Muscle of leg (tissue), 16 donors: ENCODE measurements at places on chromosomes 2 and 18. TPM values are rescaled to one million over a fixed set of nuclear protein-coding genes. Genes with fewer than 3 reads are reported as not detected.
A peak's percentile ranks its signal among the peaks of the same experiment; 100 is the strongest.

The DUSP2 gene
- total RNA-seq: 5.7 TPM

The KRTCAP3 gene
- total RNA-seq: 0.53 TPM

The MC4R gene
- total RNA-seq: 0.62 TPM

The RAB12 gene
- total RNA-seq: 41.9 TPM

The CNGA3 gene
- total RNA-seq: 0.40 TPM

The C2orf80 gene
- total RNA-seq: not detected

The GKN1 gene
- 0.09 TPM for total RNA-seq

DNA sequence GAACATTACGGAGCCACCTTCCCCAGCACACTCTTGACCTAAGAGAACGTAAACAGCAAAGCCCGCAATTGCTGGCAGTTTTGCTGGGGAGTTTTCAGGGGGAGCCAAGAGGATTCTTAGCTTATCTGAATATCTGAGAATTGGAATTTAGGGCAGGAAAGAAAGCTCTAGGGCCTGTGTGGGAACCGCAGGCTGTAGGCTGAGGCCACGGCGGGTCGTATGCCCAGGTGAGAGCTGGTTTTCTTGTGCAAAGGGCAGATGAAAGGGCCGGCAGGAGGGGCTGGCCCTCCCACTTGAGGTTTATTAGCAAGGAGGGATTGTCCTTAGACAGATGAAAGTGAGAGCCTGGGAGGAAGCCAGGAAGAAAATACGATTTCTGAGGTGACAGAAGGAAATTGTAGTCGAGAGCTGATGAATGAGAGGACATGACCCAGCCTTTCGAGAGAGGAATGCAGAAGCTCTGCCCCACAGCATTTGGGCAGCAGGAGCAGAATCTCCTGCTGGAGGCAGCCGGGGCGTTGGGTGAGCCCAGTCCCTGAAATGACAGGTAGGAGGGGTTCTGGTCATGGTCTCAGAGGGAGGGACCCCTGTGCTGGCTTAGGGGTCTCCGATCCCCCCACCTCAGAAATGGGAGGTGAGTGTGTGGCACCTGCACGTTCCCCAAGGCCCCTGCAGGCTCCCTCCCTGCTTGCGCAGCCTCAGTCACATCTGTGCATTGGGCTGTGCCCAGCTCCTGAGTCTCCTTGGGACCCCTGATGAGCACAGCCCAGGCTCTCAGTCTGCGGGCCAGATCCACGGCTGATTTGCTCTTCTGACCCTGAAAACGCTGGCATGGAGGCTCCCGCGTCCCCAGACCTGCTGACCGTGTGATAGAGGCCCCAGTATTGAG lies 61.1 kb downstream of the CABLES1 start:
- no peak for DNase-seq

GRCh38 chr2:42792583-42793333 lies at the start of gene HAAO:
TSS of gene HAAO (minus strand) at chr2:42792583. CDS start at chr2:42792536, 47 bp downstream.
- peak; percentile 87 for DNase-seq

DNA sequence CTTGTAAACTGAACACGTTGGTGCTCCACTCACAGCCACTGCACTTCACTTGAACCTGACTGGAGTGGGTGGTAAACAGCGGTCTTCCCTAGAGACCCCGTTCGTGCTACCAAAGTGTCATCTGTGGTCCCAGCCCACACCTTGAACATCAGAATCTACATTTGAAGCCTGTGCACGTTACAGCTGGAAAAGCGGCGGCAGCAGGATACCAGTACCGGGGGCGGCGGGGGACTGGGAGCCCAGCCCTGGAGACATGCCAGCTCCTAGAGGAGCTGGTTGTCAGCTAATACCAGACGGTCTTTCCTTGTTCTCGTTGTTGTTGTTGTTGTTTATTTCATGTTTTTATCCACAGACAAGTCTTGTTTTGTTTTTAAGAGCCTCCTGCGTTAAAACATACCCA lies 156.7 kb downstream of the WDSUB1 start:
- DNase-seq: no peak

DNA sequence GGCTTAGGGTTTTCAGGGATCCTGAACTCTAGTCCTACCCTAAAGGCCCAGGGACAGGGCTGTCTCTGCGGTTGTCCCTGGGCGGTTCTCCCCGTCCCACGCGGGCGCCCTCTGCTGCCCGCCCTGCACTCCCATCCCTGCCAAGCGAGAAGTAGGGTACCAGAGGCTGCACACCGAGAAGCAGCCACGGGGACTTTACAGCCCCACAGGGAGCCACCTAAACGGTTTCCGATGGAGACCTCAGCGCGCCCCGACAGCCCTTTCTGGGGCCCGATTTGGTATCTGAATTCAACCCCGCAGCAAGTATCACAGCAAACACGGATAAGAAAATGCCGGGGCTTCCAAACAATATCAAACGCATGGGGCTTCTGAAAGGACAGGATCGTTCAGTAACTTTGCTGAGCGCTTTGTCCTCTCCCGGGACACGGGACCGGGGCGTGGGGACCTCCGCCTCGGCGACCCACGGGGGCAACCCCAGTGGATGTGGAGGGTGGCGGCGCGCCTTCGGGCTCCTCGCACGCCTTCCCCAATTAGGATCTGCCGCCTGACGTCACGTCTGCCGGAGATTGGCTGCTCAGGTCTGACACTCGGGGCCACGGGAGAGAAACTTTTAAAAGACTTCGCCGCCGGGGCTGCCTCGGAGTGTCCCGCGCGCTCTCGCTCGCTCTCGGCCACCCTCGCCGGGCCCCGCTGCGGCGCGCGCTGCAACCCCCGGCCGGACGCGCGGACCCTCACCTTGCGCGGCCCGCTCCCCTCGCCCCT lies at the start of gene LTBP1:
Gene LTBP1 (plus strand): TSS at position 640 of the 762 bp plus-strand sequence. CDS start 372 bp downstream, outside the sequence.
- peak; percentile 87 for DNase-seq

- DNase-seq: peak; percentile 68
Measured at GRCh38 chr18:77061946-77062517, 70.6 kb downstream of the MBP start.

GRCh38 chr2:72149556-72150156 lies 2.0 kb upstream of the CYP26B1 start:
- DNase-seq: peak; percentile 45

DNA sequence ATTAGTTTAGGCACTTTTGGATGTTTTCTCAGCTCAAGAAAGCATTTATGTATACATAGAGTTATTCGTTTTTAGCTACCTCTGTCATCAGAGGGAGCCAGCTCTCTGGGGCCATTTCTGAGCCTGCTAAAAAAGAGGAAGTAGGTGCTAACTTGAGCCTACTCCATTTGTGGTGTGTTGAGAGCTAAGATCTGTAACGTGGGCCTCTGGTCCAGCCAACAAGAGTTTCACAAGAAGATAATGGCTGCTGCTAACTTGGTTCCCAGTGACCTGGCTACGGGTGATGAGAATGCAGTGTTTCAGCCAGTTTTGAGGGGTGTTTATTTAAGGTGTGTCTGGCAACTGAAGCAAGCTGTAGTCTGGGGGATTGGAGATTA lies 182.5 kb downstream of the PRKCE start:
- DNase-seq: no peak

GRCh38 chr2:174125090-174125489 lies 123.2 kb downstream of the OLA1 start:
- DNase-seq: no peak

- no peak for DNase-seq
Measured at GRCh38 chr2:216474925-216475670, 23.5 kb upstream of the RPL37A start.

DNA sequence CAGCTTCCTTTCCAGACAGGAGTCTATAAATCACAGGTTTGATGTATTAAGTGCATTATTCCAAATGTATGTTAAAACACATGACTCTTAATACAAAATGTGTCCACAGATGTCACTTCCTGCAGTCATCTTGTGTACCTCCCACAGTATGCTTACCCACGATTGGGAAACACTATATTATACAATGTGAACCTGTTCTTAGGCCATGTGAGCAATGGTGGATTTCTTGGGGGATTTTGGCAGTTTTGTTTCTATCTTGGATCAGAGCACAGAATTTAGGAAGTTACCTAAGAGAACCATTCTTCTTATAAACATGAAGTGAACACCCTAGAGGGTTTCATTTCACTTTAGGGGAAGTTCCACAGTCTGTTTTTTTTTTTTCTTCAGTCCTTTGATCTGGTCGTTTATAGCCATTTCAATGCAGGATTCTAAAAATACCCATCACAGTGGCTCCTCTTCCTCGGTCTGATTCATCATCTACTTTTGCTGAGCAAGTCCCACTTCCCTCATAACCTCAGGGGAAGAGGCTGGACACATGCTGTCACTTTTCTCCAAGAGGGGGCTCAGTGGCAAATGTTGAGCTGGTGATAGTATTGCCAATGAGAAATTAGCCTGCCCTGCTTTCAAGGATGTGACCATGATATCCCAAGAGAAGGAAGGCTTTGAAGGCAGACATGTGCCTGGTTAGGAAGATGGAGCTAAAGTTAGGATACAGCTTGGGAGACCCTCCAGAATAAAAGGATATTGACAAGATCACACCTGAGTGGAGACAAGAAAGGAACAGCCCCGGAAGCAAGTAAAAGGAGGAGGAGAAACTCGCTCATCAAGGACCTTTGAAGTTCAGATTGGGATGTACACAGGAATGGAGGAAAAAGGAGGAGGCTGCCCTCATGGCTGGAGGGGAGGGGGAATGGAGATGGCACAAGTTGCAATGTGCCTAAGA lies 22.6 kb downstream of the PLEK start:
- no peak for DNase-seq

- no peak for DNase-seq
Measured at GRCh38 chr2:226560325-226560724, 239.3 kb downstream of the IRS1 start.

DNA sequence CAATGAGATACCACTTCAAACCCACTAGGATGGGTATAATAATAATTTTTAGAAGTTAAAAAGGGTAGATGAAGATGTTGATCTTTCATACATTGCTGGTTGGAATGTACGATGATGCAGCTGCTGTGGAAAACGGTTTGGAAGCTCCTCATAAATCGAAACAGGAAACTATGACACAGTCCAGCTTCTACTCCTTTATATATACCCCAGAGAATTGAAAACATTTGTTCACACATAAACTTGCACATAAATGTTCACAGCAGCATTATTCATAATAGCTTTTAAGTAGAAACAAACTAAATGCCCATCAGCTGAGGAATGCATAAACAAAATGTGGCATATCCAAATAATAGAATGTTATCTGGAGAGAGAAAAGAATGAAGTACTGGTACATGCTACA lies 95.0 kb downstream of the STRADB start:
- DNase-seq: peak; percentile 75

GRCh38 chr2:10387033-10387432 lies 61.1 kb downstream of the ODC1 start:
- DNase-seq: no peak
